Stimulated activated CD8-positive, alpha-beta memory T cell treated with anti-CD3 and anti-CD28 coated beads, Interleukin-12 subunit alpha, Interleukin-12 subunit beta, amount 100 ng/mL, for 1 hour (primary cell): ENCODE measurements at places on chromosomes 16 and 17.

DNA sequence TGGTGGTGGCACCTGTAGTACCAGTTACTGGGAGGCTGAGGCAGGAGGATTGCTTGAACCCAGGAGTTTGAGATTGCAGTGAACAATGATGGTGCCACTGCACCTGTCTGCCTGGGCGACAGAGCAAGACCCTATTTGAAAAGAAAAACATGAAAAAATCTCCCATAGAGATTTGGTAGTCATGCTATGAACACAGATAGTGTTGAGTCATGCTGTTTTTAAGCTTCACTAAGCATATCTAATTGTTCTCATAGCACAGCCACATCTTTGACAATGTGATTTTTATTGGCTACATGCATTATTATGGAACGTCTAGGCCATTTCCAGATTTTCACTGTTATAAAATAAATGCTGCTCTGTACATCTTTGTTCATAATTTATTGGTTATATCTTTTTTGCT is 6.0 kb downstream of the IL34 start:
- no peak for DNase-seq

- no peak for DNase-seq
Measured at GRCh38 chr17:39929646-39930407, 2.3 kb downstream of the LRRC3C start.

GRCh38 chr17:14622615-14623101 is 321.8 kb downstream of the HS3ST3B1 start:
- DNase-seq = no peak

- no peak for DNase-seq
Measured at GRCh38 chr16:48057048-48057447, 98.7 kb downstream of the ABCC12 start.
